ENCODE measurements at places on chromosomes 12 and 14.

- DNase-seq = no peak
Observed at GRCh38 chr12:87728931-87729593, 300.1 kb downstream of the C12orf50 start.

- no peak for DNase-seq
Observed at GRCh38 chr14:96195441-96196081, 9.1 kb upstream of the BDKRB2 start.

GRCh38 chr14:104734051-104734587 is 10.1 kb downstream of the ADSS1 start:
- DNase-seq = no peak

DNA sequence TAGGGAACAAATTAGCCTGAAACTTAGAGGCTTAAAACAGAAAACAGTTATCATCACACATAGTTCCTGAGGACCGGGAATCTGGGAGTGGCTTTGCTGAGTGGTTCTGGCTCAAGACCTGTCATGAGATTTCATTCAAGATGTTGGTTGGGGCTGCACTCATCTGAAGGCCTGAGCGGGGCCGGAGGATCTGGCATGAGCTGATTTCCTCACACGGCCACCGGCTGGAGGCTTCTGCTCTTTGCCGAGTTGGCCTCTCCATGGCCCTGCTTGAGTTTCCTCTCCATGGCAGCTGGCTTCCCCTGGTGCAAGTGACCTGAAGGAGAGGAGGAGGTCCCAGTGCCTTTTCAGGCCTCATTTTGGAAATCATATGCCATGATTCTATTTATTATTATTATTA is 128.1 kb downstream of the PAPOLA start:
- no peak for DNase-seq

DNA sequence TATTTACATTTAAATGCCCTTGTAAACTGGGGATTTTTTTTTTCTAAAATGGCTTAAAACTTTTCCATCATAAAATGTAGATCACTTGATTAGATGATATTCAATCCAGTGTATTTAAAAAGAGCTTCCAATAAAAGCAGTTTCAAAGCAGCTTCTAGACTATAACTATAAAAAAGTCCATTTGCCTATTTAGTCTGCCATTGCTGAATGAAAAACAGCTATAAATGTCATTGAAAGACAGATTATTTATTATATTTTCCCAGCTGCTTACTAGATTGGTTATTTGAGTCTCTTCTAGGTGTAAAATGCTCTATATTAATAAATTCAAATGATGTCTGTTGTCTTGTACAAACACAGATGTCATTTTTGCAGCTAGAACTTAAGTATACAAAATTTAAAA is 414.8 kb downstream of the RMST start:
- DNase-seq = no peak

DNA sequence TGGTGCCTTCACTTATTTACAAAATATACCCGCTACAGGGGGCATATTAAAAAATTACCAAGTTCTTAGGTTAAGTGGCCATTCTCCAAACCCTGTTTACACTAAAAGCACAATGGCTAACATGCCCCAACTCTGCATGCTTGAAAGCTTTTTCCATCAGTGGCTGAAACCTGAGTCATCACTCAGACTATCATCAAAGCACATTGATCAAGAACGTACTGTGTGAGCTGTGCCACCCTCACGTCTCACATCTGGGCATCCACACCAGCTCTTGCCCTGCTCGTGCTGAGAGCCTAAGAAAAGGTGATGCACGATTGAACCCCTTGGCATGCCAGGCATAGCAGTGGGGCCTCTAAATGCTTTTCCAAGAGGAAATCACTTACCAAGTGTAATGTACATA is 13.2 kb downstream of the AQP6 start:
- no peak for DNase-seq

- no peak for DNase-seq
Observed at GRCh38 chr14:23605931-23606585, 27.5 kb upstream of the JPH4 start.

DNA sequence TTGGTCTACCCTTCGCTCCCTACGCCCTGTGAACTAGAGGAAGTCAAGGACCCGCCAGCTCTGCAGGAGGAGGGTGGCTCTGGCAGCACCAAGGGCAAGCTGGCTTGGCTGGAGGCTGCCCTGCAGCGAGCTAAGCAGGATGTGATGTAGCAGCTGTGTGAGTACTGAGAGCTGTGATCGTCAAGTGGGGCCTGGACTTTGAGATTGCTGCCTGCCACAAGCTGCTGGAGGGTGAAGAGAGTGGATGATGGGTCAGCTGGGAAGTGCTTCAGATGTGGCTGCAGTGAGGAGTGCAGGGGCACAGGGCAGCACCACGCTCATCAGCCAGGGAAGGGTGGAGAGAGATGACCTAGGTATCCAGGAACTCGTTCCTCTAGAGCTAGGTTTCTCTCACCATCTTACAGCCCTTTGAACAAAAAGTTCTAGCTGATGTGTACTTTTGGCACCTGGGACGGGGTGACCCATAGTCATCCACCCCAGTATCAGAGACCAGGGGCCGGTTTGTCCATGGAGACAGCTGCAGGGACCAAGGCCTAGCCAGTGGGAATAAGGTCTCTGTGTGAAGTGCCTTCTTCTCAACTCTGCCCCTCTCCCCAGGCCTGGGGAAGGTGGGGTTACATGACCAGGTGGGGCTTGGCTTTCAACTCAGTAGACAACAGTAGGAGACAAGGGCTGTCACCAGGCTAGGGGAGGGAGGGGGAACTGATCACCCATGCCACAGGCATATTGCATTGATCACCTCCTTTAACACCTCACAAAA is 3.2 kb downstream of the KRT86 start:
- no peak for DNase-seq

DNA sequence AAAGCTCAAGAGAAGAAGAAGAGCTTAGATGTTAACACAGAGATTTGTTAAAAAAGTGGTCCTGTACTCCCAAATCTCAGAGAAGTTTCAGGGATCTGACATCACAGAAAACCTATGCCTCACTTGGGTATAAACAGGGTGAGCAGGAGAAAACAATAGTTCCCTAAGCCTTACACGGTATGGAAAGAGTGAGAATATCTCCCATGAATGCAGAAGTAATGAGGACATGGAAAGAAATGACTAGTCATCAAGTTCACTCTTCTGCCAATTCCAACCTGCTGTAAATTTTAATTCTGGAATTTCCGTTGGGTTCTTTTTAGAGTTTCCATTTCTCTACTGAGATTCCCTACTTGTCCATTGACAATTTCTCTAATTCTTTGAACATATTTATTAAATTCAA is 6.2 kb upstream of the PTGER2 start:
- no peak for DNase-seq

DNA sequence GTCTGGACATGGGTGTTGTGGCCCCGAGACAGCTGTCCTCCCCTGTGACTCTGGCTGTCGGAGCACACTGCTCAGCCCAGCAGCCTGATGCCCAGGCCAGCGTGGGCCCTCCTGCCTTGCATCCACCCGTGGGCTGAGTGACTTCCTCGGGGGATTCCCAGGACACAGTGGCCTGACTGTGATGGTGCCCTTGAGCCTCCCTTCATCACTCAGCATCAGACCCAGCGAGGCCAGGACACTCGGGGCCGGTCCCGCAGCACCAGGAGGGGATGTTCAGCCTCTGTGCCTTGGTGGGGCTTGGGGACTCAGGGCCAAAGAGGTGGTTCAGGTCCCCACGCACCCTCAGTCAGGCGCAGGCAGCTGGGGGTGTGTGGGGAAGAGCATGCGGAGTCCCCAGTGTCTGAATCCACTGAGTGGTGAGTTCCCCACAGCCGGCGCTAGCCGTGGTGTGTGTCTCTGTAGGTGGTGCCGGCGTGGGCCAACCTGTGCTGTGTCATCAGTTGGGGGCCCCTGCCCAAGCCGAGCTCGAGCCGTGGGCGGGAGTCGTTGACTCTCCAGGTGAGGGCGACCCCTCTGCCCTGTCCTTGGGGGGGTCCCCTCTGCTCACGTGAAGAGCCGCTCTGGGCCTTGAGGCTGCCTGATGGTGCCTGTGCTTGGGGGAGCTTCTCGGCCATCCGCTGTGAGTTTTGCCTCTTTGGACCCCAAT is 185.8 kb downstream of the ADGRD1 start:
- DNase-seq = no peak

DNA sequence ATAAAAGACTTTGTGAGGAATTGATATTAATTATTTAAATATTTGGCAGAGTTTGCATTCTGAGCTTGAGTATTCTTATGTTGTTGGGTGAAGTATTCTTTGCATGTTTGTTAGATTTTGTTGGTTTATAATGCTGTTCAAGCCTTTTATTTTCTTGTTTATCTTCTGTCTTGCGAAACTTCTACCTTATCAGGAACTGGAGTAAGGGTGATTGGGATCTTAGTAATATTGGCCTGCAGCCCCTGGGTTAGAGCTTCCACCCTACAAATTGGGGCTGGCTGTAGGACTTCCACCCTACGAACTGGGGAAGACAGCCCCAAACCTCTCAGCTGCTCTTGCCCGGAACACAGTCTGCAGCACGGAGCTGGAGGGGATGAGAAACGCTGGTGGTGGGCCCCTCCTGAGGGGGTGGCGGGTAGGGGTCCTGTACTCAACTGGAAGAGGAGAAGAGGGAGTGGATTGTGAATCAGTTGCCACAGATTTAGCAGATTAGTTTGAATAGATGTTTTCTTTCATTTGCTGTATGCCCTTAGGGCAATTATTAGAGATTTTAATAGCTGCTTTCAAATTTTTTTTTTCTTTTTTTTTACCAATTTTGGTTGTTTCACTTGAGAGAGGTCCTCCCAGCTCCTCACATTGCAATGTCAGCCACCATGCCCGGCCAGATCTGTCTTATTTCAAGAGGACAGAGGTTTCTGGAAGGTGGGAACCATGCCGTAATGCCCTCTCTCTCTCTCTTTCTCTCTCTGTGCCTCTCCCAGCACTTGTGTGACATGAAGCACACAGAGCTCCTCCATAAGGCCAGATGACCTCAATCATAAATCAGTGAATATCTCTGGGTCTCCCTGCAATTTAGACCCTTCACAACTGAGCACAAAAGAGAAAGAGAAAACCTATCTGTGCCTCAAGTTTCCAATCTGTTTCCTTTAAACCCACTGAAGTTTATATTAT is 123.4 kb downstream of the DICER1 start:
- no peak for DNase-seq

DNA sequence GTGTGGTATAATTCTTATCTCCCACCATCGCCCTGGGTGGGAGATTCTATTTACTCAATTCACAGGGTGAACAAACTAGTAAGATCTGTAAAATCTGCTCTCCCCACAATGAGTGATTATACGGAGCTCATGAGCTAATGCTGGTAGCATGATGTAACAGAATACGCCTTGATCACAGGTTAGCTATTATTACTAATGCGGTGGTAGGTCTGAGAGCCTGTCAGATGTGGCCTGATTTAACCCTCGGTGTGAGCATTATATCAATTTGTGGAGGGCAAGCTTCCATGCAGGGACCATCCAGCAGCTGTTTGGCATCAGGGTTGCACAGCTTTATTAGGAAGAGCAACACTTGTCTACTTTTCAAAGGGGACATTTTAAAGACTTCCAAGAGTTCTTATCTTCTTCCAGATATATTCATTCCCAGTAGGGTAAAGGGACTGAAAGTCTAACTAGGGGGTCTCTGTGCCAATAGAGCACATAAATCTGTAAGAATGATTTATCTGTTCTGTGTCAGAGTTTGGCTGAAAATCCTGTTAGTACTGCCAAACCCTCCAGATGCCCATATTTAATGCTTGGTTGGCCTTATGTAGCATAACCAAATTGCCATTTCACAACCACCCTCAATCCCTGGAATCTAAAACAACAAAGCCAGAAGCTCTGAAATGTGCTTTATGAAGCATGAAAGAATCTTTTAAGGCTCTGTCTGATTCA is 18.7 kb downstream of the TSHR start:
- DNase-seq = no peak

DNA sequence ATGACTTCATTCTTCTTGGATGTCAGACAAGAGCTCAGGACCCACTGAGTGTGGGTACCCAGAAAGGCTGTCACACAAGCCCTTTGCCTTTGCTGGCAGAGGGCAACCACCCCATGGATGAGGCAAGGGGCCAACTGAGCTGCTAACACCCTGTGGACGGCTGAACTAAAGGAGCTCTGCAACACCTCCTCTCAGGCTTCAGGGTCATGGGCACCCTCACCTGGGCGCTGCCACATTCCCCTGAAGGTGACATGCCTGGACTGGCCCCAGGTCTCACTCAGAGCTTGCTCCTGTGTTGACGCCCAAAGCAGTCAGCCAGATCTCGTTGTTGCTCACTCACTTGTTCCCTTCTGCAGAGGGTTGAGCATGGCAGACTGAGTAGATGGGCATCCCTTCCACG is 336.8 kb upstream of the TMEM132C start:
- DNase-seq = no peak

- no peak for DNase-seq
Observed at GRCh38 chr14:73500360-73500759, 9.6 kb downstream of the RIOX1 start.

- DNase-seq = no peak
Observed at GRCh38 chr12:65699251-65699650, 125.0 kb upstream of the HMGA2 start.

GRCh38 chr14:73287071-73287470 is 49.8 kb downstream of the PAPLN start:
- DNase-seq = no peak

DNA sequence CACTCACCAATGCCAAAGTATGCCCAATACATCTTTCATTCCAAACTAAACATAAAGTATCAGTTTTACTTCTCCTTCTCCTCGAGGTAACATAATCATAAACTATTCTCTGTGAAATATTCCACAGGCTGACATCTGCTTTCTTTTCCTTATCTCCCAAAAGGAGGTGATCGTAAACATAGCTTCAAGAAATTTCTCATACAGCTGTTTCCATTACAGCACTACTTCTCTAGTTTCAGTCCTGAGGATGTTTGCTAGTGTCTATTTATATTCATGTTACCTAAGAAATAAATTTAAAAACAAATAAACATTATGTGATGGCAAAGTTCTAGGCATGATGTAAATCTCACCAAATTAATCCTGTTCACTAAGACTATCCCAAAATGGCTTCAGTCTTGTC is 90.1 kb upstream of the CPSF6 start:
- DNase-seq = no peak

GRCh38 chr14:56555921-56556570 is 23.6 kb upstream of the TMEM260 start:
- no peak for DNase-seq

- DNase-seq = no peak
Observed at GRCh38 chr14:35747379-35747778, 61.7 kb downstream of the RALGAPA1 start.

GRCh38 chr14:41642367-41642766 is 35.7 kb downstream of the LRFN5 start:
- no peak for DNase-seq

DNA sequence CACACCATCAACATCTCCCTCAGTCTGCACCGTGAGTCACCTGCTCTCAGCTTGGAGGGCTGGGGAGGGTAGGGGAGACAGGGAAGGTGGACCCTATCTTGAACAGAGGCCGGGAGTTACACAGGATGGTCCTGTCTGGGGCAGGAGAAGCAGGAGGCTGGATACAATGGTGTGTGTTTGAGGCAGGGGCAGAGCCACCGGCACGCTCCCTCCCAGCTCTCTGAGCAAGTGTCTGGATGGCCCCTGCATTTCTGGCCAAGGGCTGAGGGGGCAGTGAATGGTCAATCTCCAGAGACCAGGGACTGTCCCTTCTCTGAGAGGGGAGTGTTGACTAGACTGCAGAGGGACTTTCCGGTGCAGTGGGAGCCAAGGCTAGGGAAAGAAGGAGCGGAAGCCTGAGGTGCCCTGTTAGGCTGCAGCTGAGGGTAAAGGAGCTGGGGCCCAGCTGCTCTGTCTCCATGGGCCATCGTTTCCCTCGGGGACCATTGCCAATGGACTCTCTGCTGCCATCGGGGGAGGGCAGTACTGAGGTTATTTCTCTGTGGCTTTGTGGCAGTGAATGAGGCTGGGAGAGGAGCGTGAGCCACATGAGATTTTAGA is 1.9 kb downstream of the LRP1-AS start:
- no peak for DNase-seq

All from stimulated activated CD8-positive, alpha-beta memory T cell treated with anti-CD3 and anti-CD28 coated beads, Interleukin-4, amount 100 ng/mL, for 1 hour (primary cell).